Hematopoietic multipotent progenitor cell treated with erythropoietin and hydrocortisone succinate and interleukin-3 and kit ligand, for 4 days (in vitro differentiated cells): ENCODE measurements at places on chromosomes 2 and 18.

- no peak for DNase-seq
Measured at GRCh38 chr2:149564983-149565382, 22.6 kb downstream of the MMADHC start.

DNA sequence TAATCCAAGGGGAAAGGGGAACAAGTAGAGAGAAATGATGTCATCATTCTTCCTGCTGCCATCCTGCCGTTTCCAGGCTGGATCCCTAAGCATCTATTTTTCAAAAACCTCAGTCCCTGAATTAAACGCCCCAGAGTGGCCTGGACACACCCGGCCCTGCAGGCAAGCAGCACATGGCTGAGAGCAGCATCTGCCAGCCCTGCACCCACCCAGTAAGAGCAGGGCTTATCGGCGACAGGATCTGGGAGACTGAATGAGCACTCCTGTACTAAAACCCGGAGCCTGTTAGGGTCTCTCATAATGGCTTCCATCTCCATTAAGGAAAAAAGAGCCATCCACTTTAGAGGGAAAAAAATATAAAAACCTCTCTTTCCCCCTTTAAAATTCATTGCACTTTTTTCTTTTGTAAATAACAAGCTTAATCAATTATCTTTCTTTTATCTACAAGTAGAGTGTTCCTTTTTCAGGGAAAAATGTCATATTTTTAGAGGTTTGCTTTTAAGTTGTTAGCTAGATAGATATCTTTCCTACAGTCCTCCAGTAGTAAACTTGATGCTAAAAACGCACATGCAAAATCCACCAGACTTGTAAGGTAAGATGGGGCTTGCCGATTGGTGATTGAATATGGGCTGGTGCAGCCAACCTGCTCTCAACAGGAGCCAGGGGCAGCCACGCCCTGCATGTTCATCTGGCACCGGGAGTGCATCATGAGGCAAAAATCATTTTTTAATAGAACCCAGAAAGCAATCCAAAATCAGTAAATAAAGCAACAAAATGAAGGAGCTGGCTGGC, 457.8 kb downstream of the EIPR1 start:
- DNase-seq, result no peak

- DNase-seq, result peak; percentile 99
Measured at GRCh38 chr18:79507076-79507545, 111.4 kb downstream of the NFATC1 start.

GRCh38 chr2:191604154-191604553, 73.8 kb upstream of the NABP1 start:
- no peak for DNase-seq

GRCh38 chr2:143121079-143121478, 8.1 kb upstream of the ARHGAP15 start:
- DNase-seq, result no peak
